ENCODE measurements at places on chromosomes 7 and 10. TPM values are rescaled to one million over a fixed set of nuclear protein-coding genes. Genes with fewer than 3 reads are reported as not detected.

PRKG1 gene
- 8.2 TPM for total RNA-seq

PIP gene
- total RNA-seq, result not detected

ZNF736 gene
- 1.9 TPM for total RNA-seq

NRG3 gene
- total RNA-seq, result not detected

LIPK gene
- not detected for total RNA-seq

Measured in bronchus fibroblast of lung (primary cell).